ENCODE measurements at places on chromosomes 2 and 18.

- no peak for DNase-seq
Measured at GRCh38 chr2:10738192-10738591, 16.8 kb downstream of the ATP6V1C2 start.

DNA sequence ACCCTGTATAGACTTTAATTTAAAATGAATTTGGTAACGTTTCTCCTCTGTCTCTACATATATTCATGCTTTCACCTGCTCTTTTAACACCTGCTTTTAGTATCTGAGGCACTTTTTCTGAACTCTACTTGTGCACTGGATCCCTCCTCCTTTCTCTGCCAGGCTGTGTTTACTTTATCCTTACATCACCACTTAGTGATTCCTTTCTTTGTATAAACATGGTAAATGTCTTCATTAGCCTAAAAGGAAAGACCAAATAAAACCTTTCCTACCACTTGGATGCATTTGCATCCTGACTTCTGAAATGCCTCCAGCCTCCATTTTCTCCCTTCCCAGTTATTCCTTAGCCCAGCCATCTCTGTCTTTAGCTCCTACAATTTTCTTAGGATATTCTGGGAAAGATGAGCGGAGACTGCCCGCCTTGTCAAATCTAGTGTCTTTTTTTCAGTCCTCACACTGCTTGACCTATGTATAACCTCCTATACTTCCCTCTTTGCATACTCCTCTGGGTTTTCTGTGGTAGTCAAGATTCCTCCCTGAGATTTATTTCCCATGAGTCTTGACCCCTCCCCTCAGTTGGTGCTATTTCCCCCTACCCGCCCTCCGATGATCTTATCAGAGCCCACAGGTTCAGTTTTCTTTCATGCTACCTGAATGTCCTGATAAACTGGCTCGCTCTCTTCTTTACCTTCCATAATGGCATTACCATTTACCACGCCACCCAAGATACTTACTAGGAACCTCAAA, 44.8 kb downstream of the REL start:
- no peak for DNase-seq

DNA sequence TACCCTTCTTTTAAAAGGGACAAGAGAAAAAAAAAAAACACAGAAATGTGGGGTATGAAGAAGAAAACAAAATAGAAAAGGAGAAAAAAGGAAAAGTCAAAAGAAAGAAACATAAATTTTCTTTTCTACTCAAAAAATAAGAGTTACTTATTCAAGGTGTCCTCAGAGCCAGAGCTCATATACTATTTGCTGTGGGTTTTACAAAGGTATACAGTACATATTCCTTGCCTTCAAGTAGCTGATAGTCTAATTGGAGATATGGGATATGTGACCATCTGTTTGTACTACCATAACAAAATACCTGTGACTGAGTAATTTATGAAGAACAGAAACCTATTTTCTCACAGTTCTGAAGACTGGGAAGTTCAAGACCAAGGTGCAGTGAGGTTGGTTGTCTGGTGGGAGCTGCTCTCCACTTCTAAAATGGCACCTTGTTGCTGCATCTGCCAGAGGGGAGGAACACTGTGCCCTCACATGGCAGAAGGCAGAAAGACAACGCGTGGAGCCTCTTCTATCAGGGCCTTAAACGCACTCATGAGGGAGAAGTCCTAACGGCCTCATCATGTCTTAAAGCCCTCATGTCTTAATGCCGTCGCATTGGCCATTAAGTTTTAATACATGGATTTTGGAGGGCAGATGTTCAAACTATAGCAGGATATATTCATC, 33.9 kb downstream of the NBAS start:
- DNase-seq: no peak

GRCh38 chr2:104043864-104044263, 810.1 kb upstream of the POU3F3 start:
- no peak for DNase-seq

DNA sequence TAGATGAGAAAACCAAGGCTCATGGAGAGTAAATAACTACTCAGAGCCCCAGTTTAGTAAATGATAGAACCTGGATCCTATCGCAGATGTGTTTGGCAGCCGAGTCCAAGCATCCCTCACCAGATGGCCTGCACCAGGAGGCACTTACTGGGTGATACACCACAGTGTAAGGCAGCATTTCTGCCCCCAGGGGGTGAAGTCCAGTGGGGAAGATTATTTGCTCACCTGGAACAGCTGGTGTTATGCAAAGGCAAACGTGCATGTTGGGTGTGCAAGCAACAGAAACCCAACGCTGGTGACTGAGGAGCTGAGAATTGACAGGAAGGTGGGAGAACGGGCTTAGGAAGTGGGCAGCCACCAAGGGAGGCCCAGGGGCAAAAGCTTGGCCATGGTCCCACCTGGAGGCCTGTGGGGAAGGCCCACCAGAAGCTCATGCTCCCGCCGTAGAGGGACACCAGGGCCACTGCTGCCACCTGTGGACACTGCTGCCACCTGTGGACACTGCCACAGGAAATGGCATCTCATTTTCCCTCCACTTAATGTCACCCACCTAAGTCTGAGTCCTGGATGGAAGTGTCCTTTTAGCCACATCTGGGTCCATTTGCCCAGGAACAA, 100.6 kb downstream of the TFCP2L1 start:
- no peak for DNase-seq

GRCh38 chr2:121326628-121327027, 41.6 kb upstream of the TFCP2L1 start:
- no peak for DNase-seq

DNA sequence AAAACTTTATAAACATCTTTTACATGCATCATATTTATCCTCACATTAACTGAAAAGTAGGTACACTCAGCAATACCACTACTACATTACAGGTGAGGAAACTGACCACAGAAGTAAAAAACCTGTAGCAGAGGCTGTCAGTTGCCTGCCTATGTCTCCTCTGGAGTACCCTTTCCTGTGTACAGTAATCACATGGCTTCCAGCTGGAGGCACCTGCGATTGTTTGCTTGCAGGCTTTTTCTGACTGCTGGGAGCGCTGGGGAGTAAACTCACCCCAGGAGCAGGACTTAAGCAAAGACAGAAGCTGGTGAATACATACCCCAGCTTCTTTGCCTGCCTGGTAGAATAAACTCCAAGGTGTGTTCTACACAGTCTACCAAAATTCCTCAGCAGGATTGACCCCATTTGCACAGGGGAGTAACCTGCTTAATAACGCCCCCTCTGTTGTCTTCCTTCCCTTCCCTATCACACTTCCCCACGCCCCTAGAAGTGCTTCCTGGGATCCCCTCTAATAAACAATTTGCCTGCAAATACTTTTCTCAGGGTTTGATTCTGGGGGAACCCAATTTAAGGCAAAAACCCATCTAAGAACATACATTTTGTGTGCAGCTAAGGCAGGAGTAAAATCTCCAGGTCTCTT, 138.9 kb downstream of the PTH2R start:
- DNase-seq: no peak

DNA sequence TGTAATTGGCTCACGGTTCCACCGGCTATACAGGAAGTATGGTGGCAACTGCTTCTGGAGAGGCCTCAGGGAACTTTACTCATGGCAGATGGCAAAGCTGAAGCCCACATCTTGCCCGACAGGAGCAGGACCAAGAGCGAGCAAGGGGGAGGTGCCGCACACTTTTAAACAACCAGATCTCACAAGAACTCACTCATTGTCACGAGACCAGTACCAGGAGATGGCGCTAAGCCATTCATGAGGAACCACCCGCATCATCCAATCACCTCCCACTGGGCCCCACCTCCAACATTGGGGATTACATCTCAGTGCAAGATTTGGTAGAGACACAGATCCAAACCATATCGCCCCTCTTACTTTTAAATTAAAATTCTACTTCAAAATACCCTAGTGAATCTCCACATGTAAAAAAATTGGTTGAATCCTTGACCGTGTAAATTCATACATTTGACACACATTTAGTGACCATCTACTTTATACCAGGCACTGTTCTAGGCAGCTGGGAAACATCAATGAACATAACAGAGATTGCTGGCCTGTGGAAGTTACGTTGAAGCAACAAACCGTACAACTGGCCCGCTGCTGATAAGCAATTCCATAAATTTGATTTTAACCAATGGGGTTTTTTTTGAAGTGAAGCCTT, 87.6 kb downstream of the ALPK2 start:
- no peak for DNase-seq

GRCh38 chr18:74378179-74378682, 62.6 kb downstream of the C18orf63 start:
- DNase-seq: no peak

DNA sequence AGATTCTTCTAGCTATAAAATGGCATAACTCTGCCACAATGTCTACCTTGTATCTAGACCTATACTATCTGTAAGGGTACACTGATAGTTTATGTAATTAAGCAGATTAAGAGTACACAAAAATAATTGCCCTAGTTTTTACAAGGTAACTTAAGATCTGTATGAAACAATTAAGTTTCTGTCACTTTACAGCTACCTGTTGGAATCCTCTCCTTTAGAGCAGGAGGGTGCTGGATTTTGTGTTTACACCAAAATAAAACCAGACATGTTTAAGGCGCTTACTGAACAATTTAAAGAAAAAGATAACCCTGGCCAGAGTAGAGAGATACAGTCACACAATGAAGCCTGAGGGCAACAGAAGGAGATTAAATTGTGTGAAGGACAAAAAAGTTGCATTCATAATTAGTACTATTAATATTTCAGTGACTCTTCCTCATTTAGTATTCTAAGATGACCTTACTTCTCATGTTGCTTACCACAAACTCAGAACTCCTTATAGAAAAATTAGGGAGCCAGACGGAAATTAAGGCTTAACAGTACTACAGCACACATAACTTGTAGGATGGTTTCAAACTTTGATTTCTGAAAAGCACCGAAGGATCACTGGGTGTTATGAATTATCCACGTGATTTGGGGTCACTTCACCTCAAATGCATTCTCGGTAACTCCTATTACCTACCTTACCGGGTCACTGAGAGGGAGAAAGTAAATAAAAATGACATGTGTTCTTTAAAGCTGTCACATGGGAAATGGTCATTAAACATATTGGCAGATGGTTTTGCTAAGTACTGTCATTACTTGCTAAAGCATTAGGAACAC, 1.0 kb downstream of the DARS1 start:
- no peak for DNase-seq
